RWPE2 (cell line): ENCODE measurements at places on chromosomes 6 and 20.

GRCh38 chr6:137147195-137147594, 26.2 kb downstream of the IL22RA2 start:
- no peak for DNase-seq

GRCh38 chr20:39318911-39319310, 356.8 kb downstream of the DHX35 start:
- no peak for DNase-seq

DNA sequence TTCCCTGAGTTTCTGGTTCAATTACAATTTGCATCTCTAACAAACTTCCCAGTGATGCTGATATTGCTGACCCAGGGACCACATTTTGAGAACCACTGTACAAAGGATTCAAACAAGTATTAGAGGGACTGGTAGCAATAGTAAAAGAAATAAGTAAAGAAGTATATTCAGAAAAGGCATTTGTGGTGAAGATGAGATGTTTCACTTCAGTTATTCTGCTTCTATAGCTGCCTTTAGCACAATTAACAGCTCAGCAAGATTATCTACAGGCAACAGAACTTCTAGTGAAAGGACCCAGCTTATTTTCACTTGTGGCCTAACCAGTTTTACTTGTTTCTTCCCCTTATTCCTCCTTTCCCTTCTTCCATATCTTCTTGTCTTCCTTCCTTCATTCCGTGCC, 149.4 kb downstream of the PHF3 start:
- no peak for DNase-seq

GRCh38 chr6:93418033-93418407, 1.3 kb downstream of the EPHA7 start:
- DNase-seq = no peak

DNA sequence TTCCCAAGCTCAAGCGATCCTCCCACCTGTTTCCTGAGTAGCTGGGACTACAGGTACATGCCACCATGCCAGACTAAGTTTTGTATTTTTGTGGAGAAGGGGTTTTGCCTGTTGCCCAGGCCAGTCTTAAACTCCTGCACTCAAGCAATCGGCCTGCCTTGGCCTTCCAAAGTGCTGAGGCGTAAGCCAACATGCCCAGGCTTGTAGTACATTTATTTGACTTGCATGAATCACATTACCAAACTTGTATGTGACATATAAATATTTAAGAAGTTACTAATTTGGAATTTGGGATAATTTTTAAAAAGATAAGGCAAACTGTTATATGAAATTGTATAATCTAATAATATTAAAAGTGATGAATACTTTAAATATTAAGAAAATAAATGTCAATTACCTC, 157.6 kb downstream of the MCHR2 start:
- peak; percentile 66 for DNase-seq

DNA sequence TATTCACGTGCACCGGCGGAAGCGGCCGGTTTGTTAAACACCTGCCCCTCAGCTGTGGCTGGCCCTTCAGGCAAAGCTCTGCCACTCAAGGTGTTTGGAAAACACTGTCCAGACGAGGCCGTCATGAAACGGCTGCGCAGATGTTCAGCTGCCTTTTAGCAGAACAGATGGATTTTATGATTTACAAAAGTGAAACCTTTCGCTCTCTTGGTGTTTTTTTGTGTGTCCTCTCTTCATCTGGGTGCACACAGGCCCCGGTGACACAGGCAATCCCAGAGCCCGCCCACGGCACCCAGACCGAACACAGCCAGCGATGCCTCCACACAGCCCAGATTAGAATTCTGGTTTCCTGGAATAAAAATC, 397.0 kb downstream of the SMOC2 start:
- DNase-seq = no peak

- no peak for DNase-seq
Observed at GRCh38 chr20:23583526-23583925, 15.2 kb upstream of the CST9L start.

DNA sequence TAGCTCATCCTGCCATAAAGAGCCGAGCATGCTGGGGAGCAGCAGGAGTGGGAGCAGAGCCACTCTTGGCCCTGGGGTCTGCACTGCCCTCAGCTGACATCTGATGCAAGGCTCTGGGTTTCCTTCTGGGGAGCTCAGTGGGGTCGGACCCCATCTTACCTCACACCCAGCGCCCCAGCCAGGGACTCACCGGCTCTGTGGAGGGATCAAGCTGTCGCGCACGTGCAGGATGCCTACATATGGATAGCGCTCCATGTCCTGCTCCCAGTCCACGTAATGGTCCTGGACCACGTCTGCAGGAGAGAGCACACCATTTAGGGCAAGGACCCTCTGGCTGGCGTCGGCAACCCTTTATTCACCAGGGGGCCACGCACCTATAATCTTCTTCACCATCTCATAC, 12.2 kb downstream of the LEMD2 start:
- DNase-seq = no peak

- DNase-seq = no peak
Observed at GRCh38 chr6:140379919-140380318, 1005.5 kb upstream of the CITED2 start.

DNA sequence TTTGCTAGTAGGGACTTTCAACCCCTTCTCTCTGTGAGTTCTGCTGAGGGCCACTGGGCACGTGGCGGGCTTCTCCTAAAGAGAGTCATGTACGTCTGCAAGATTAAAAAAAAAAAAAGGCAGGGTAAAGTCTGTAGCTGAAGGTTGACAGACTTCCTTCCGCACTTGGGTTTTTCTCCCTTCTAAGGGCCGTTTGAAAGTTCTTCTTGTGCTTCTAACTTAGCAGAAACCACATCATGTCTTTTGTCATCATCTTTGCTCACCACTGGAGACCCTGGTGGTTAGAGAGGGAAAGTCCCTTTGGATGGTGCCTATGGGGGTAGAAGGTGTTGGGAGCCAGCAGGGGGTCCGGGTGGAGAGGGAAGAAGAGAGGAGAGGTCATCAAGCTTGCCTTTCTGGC, 31.4 kb downstream of the PRDM1 start:
- DNase-seq = no peak

- DNase-seq = no peak
Observed at GRCh38 chr20:21628800-21629199, 76.7 kb upstream of the PAX1 start.

DNA sequence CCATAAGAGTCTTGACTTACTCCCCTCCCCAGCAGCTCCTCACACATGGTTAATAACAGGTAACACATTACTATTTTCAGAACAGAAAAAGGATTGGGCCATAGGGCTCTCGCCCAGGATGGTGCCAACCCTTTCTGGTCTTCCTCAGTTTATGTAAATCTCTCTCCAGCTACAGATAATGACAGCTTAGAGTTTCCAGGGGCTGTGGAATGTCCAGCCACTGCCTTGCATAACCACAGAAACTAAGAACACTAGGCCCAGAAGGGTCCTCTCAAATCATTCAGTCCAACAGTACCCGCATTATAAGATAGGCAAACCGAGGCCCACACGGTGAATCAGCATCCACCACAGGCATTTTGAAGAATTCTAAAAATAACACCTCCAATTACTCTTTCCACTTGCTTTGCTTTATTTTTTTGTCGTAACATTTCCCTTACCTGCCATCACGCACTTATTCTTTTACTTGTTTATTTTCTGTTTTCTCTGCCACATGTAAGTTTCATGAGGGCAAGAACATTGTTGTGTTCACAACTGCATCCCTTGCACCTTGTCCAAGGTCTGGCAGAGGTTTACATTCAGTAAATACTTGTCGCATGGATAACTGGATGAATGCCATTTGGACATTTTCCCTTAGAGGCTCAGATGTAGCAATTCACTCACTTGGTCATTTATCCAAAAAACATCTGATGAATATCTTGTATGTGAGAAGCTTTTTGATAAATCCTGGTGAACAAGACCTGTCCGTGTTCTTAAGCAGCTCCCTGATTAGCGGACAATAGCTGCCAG, 6.4 kb upstream of the SDC4 start:
- DNase-seq = no peak

DNA sequence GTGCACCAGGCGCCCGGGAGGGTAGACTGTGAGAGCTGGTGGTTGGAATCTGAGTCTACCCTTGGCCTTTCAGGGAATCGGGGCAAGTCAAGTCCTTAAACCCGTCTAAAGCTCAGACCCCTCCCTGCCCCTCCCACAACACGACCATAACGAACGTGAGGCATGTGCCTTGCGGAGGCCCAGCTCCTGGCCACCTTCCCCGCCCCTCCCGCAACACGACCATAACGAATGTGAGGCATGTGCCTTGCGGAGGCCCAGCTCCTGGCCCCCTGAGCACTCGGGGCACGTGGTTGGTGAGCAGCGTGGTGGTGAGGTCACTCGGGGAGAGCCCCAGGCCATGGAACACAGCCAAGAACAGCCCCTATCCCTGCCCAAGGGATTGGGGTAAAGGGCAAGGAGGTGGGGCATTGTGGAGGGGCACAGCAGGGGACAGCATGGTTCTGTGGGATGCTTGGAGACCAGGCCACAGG, 132.2 kb downstream of the TAF4 start:
- peak; percentile 86 for DNase-seq

DNA sequence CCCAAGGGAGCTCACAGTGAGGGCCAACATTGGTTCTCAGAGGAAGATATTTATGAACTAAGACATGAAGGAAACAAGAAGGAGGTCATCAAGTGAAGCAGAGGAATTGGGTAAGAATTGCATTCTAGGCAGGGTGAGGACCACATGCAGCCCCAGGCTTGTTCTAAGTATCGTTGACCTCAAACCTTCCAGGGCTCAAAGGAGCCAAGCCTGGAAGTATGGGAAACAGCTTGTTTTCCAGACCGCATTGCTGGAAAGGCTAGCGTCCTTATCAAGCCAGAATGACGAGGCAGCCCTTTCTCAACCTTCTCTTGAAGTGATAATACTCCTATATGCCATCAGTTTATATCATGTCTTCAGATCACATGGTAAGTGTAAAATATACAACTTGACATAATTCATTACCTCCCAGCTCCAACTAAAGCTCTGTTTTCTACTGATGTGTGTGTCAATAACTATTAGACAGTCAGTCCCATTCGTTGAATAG, 79.6 kb downstream of the PHACTR2 start:
- DNase-seq = no peak

- DNase-seq = no peak
Observed at GRCh38 chr6:167044696-167045095, 45.5 kb downstream of the CEP43 start.

DNA sequence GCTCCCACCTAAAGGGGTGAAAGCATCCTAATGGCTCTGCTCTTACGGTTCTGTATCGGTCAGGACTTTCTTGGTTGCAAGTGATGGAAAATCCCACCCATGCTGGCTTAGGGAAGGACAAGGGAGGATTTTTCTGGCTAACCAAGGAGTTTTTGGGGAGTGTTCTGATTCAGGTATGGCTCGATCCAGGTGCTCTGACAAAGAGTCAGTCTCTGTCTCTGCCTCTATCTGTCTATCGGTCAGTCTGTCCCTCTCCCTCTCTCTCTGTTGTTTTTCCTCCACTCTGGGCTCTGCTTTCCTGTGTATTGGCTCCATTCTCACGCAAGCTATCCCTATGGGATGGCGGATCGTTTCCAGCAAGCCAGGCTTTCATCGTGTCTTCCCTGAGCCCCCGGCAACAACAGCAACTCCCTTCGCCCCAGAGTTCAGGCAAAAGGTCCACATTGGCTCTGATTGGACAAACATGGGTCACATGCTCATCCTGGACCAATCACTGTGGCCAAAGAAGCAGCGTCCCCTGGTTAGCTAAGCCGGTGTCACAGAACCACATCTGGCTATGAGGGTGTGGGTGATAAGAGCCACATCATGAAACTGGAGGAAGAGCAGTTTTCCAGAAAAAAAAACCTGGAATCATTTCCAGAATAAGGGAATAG, 160.3 kb downstream of the BMP7 start:
- DNase-seq = peak; percentile 57

- no peak for DNase-seq
Observed at GRCh38 chr20:4111440-4112411, 96.4 kb upstream of the RNF24 start.

DNA sequence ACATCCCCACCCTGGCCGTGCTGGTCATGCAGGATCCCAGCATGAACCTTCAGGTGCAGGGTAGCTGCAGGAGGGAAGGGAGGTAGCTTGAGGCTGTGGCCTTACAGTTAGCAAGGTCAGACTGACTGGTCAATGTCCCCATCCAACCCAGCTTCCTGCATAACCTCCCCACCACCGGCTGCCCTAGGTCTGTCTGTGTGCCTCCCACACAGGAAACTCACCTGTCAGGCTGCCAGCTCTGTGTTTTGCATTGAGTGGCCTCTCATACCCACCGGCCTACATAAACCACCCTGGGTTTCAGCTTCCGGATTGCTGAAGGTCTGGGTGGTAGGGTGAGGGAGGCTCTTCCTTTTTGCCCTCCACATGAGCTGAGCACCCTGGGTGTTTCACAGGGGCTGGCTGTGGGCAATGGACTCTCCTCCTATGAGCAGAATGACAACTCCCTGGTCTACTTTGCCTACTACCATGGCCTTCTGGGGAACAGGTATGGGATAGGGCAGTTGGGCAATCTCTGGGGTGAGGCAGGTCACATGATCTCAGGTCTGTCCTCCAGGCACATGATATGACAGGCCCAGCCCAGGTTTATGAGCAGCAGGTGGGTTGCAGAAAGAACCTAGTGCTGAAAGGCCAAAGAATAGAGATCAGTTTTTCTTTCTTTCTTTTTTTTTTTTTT, 1.8 kb downstream of the CTSA start:
- peak; percentile 77 for DNase-seq

DNA sequence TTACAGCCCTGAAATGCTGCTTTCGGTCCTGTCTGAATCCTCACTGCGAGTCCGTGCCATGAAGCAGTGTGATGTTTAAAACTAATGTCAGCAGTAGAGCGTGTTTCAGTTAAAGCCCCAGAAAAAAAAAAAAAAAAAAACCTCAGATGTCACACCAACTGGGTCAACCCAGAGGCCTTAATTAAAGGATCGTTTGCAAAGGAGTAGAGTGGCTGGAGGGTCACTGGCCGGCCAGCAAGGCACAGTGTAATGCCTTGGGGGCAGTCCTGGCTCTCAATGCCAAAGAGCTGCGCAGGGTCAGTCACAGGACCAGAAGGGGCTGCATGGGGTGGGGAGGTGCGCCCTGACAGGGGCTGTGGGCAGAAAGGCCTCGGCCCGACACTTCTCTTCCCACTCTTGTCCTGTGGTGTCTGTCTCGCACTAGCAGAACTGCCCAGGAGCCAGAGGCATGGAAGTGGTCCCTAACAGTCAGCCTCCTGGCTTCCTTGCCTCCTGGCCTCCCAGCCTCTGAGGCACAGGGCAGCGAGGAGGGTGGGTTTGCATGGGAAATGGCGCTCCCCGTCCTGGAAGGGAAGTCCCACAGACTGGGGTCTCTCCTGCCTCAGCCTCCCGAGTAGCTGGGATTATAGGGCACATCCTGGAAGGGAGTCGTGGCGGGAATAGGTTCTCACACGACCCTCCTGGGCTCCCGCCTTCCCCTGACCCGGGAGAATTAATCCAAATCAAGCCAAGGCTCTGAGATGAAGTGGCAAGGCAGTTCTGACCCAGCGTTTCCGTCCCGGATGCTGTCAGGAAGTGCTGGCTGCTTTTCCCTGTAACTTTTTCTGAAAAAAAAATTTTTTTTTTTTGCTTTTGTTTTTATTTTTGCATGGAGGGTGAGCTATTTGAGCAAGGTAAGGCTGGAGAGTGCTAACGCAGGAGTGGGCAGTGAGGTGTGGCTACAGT, 53.7 kb upstream of the MPC1 start:
- DNase-seq = peak; percentile 39

GRCh38 chr6:159646116-159646515, 46.9 kb downstream of the SOD2 start:
- no peak for DNase-seq

- DNase-seq = no peak
Observed at GRCh38 chr6:46377209-46377608, 114.0 kb downstream of the RCAN2 start.

GRCh38 chr6:54262971-54263370, 45.3 kb upstream of the TINAG start:
- DNase-seq = no peak

GRCh38 chr6:85406641-85407075, 43.2 kb upstream of the NT5E start:
- DNase-seq = peak; percentile 72
